Tibial nerve (tissue), 4 donors: ENCODE measurements at places on chromosomes 16 and 17. TPM values are rescaled to one million over a fixed set of nuclear protein-coding genes. Genes with fewer than 3 reads are reported as not detected.

- H3K4me1 ChIP-seq = no peaks in the 10 kb centered on the region
- H3K27me3 ChIP-seq = no peaks in the 10 kb centered on the region
- no peak for DNase-seq
- H3K27ac ChIP-seq = no peak overlapping the region
Observed at GRCh38 chr16:85686912-85687591, 1.7 kb downstream of the GINS2 start.

CCL23 gene
- total RNA-seq = 25.1 TPM

DNA sequence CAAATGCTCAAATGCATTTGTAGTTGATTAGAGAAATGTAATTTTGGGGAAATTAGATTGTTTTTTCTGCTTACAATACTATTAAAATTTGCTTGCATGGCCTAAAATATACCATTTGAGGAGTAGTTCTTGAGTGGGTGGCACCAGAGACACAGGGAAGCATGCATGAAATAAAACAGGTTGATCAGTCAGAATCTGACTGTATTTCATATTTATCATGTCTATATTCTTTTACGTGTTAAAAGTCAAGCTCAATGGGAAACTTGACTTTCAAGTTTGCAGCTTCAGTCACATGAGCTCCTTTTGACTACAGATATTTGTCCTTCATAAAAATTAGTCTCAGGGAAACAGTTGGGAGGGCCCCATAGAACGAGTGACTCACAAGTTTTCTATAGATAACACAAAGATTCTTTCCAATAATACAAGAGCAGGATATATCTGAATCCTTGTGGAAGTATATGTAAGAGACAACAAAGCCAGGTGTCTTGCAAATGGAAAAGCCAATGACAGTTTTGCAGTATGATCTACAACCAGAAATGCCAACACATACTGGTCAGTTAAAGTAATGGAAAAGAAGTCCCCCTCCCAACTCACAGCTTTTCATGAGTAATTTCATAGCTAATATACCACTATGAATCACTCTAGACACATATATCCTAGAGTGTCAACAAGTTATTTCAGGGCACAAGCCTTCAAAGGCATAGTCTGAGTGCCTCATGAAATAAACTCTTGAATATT, 42.2 kb upstream of the CORO6 start:
- no peaks in the 10 kb centered on the region for H3K27me3 ChIP-seq
- no peak for DNase-seq
- no peaks in the 10 kb centered on the region for H3K4me1 ChIP-seq
- H3K36me3 ChIP-seq = peaks cover 75% of the 10 kb centered on the region
- H3K27ac ChIP-seq = peak overlapping the region; percentile 49

DNA sequence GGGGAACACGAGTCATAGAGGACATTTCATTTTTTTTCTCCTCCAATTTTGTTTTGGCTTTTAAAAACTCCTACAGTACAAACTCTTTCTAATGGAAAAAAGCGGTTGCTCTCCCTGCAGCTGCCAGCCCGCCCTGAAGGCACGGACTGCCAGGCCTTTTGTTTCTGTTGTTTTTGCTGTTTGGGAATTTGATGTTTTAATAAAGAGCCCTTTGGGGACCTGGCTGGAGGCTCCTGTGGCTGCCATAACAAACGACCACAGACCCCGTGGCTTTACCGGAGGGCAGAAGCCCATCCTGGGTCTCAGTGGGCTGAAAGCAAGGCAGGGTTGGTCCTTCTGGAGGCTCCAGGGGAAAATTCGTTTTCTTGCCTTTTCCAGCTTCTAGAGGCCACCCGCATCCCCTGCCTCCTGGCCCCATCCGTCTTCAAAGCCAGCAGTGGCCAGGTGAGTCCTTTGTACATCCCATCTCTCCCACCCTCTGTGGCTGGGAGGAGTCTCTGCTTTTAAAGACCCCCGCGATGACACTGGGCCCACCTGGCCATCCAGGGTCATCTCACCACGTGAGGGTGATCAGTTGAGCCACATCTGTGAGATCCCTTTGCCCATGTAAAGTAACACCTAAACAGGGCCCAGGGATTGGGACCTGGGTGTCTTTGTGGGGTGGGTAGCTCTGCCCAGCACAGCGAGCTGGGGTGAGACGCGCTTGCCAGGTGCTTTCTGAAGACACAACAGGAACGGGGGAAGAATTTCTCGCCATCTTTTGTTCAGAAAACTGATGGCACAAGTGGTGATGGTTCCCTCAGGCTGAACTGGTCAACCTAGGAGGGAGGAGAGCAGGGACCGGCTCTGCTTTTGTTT, 113.9 kb downstream of the BANP start:
- no peak overlapping the region for H3K4me3 ChIP-seq
- peaks cover 13% of the 10 kb centered on the region for H3K4me1 ChIP-seq
- no peaks in the 10 kb centered on the region for H3K27me3 ChIP-seq
- DNase-seq = no peak
- no peaks in the 10 kb centered on the region for H3K36me3 ChIP-seq
- no peak overlapping the region for H3K27ac ChIP-seq

- peaks cover 3% of the 10 kb centered on the region for H3K4me1 ChIP-seq
- no peak overlapping the region for H3K27ac ChIP-seq
- no peaks in the 10 kb centered on the region for H3K27me3 ChIP-seq
- H3K36me3 ChIP-seq = no peaks in the 10 kb centered on the region
Observed at GRCh38 chr17:63405741-63406261, 40.3 kb downstream of the CYB561 start.

GRCh38 chr17:79777120-79777893, 641 bp upstream of the CBX2 start:
- H3K27me3 ChIP-seq = peaks cover 4% of the 10 kb centered on the region
- H3K4me1 ChIP-seq = peaks cover 8% of the 10 kb centered on the region
- no peaks in the 10 kb centered on the region for H3K36me3 ChIP-seq
- DNase-seq = no peak
- H3K4me3 ChIP-seq = peak overlapping the region; percentile 26

DNA sequence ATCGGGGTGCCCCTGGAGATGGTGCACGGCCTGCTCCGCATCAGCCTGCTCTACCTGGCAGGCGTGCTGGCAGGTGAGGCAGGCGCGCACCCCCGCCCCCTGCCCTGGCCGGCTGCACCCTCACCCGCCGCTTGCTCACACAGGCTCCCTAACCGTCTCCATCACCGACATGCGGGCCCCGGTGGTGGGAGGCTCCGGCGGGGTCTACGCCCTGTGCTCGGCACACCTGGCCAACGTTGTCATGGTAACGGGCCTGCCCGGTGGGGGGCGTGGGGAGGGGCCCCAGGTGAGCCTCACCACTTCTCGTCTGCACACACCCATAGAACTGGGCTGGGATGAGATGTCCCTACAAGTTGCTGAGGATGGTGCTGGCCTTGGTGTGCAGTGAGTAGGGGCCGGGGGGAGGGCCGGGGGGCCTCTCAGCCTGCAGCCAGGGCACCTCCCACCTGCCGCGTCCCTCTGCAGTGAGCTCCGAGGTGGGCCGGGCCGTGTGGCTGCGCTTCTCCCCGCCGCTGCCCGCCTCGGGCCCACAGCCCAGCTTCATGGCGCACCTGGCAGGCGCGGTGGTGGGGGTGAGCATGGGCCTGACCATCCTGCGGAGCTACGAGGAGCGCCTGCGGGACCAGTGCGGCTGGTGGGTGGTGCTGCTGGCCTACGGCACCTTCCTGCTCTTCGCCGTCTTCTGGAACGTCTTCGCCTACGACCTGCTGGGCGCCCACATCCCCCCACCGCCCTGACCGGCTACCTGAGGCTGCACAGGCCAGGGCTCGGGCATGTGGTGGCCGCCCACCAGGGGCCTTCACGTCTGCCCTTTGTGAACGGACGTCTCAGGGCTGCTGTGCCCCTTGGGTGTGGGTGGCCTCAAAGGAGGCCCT, 2.1 kb downstream of the RHBDL1 start:
- H3K36me3 ChIP-seq = peaks cover 37% of the 10 kb centered on the region
- H3K4me3 ChIP-seq = no peak overlapping the region
- H3K4me1 ChIP-seq = peaks cover 42% of the 10 kb centered on the region
- no peak overlapping the region for H3K27ac ChIP-seq

GRCh38 chr17:72308744-72309385, 188.0 kb downstream of the SOX9 start:
- H3K36me3 ChIP-seq = no peaks in the 10 kb centered on the region
- no peak overlapping the region for H3K4me3 ChIP-seq
- peaks cover 7% of the 10 kb centered on the region for H3K4me1 ChIP-seq
- H3K27ac ChIP-seq = no peak overlapping the region

DNAJC7 gene
- total RNA-seq = 64.1 TPM

DNA sequence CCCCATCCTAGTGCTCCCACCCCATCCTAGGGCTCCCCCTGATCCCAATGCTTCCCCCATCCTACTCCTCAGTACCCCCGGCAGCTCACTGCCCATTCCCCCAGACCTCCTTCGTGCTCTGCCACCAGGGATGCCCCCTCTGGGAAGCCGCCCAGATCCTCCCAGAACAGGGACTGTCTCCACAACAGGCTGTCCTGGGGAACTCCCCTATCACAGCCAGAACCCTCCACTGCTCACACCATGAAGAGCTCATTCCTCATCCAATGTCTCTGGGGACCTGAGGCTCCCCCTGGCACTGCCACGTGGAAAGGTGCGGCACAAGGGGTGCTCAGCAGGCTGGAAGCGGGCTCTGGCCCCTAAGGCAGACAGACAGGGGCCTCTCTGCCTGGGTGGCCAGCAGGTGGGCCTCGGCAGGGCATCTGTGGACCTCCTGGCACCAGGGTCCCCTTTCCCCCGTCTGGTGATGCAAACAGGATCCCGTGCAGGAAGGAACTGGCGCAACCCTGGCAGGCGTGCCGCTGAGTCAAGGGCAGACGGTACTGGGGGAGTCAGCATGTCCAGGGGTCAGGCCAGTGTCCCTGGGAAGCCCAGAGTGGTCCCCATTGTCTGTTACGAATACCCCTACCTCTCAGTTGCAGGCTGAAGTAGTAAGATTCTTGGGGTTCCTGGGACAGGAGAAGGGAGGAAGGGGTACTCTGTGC, 14.8 kb upstream of the PVALEF start:
- H3K4me3 ChIP-seq = no peak overlapping the region
- no peaks in the 10 kb centered on the region for H3K36me3 ChIP-seq
- peak overlapping the region; percentile 67 for H3K27ac ChIP-seq
- H3K27me3 ChIP-seq = no peaks in the 10 kb centered on the region
- DNase-seq = no peak
- peaks cover 25% of the 10 kb centered on the region for H3K4me1 ChIP-seq

DNA sequence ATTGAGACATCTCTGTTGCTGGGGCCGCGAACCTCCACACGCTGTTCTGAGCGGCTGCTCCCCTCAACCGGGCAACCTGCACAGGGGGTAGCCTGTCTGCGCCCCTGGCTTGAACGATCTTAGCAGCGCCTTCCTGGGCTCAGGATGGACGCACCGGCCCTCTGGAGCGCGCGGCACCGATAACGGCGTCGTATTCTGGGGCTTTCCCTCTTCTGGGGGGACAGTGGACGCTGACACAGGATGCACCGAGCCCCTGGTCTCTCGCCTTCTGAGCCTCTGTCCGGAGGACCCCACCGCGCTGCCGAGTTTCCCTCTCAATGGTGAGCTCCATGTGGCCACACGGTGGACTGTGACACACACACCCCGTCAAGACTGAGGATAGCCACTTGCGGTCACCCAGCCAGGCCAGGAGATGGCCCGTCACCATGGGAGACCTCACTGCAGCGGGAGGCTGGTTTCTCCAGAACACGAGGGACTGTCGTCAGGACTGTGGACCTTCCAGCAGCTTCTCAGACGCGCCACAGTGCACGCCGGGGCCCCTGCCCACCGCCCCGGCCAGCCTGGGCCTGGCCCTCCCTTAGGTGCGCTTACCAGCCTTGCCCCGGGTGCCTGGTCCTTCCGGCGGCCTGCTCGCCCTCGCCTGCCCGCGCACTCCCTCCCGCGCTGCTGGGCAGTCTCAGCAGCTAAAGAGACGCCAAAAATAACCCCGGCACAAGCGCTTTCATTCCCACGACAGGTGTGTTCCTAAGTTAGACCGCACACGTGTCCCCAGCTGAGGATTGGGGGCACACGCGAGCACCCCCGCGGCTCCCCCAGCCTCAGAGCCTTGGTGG, 30.0 kb upstream of the PABPN1L start:
- no peak overlapping the region for H3K27ac ChIP-seq
- peaks cover 20% of the 10 kb centered on the region for H3K36me3 ChIP-seq
- no peaks in the 10 kb centered on the region for H3K4me1 ChIP-seq
- DNase-seq = no peak
- no peak overlapping the region for H3K4me3 ChIP-seq

GRCh38 chr17:8629371-8630226, 926 bp downstream of the MYH10 start:
- peak overlapping the region; percentile 89 for H3K27ac ChIP-seq
- no peak for DNase-seq
- peak overlapping the region; percentile 79 for H3K4me3 ChIP-seq
- H3K27me3 ChIP-seq = no peaks in the 10 kb centered on the region
- no peaks in the 10 kb centered on the region for H3K36me3 ChIP-seq
- H3K4me1 ChIP-seq = peaks cover 7% of the 10 kb centered on the region

SGCA gene
- 1.8 TPM for total RNA-seq

GRCh38 chr16:47873434-47873833, 282.4 kb downstream of the ABCC12 start:
- no peaks in the 10 kb centered on the region for H3K27me3 ChIP-seq
- H3K36me3 ChIP-seq = no peaks in the 10 kb centered on the region
- no peak overlapping the region for H3K4me3 ChIP-seq
- no peaks in the 10 kb centered on the region for H3K4me1 ChIP-seq

DNA sequence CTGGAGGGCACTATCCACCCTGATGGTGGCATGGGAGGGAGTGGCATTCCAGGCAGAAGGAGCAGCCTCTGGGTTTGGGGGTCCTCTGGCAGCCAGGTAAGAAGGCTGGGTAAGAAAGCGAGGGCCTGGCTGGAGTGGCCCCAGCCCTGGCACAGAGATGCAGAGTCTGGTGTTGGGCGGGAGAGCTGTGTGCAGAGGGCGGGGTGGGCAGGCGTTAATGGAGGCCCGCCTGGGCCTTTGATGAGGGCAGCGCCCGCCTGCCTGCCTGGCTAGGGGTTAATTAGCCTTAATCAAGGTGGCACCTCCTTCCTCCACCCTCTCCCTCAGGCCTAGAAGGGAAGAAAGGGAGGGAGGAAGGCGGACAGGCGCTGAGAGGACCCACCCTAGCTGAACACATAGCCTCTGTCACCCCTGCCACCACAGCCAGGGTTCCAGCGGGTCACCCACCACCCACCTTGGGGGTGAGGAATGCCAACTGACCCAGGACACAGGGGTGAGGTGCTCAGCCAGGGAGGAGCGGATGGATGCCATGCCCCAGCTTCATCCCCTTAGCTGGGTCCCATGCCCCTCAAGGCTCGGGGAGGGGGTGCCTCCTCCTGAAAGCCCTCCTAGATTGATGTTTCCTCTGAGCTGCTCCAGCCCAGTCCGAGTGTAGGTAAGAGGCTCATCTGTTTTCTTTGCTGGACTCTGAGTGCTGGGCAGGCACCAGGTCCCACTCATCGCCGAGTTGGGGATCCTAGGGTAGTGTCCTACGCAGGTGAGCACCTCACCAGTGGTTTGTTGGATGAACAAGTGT, 13.4 kb upstream of the FAM83G start:
- DNase-seq = no peak
- H3K4me1 ChIP-seq = no peaks in the 10 kb centered on the region
- H3K27ac ChIP-seq = no peak overlapping the region
- H3K4me3 ChIP-seq = no peak overlapping the region

- no peak overlapping the region for H3K27ac ChIP-seq
- no peaks in the 10 kb centered on the region for H3K27me3 ChIP-seq
Observed at GRCh38 chr16:1244881-1245280, 4.4 kb downstream of the TPSAB1 start.
